ENCODE measurements at places on chromosomes 7 and 10.
A peak's percentile ranks its signal among the peaks of the same experiment; 100 is the strongest.

GRCh38 chr7:117061751-117062150, 108.5 kb downstream of the ST7 start:
- no peak for DNase-seq

- no peak for DNase-seq
Measured at GRCh38 chr7:1985042-1985441, 247.7 kb downstream of the MAD1L1 start.

DNA sequence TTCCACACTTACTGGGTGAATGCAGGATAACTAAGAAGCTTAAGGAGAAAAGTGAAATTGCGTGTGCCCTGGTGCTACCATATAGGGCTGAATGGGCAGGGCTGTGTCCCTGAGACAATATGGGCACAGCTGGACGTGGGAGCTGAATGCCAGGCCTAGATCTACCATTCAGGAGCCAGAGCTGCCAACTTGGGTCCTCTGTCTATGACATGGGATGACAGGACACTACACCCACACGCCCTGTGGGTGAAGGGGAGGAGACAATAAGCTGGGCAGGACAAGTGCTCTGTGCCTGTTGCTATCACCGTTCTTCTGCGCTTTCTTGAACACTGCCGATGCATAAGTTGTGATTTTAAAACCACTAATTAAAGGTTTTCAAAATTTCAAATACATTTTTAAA, 293.9 kb downstream of the TNS3 start:
- no peak for DNase-seq

- DNase-seq: no peak
Measured at GRCh38 chr7:67512481-67512880, 515.8 kb downstream of the TYW1 start.

- DNase-seq: no peak
Measured at GRCh38 chr10:73998929-73999691, 1.2 kb downstream of the VCL start.

DNA sequence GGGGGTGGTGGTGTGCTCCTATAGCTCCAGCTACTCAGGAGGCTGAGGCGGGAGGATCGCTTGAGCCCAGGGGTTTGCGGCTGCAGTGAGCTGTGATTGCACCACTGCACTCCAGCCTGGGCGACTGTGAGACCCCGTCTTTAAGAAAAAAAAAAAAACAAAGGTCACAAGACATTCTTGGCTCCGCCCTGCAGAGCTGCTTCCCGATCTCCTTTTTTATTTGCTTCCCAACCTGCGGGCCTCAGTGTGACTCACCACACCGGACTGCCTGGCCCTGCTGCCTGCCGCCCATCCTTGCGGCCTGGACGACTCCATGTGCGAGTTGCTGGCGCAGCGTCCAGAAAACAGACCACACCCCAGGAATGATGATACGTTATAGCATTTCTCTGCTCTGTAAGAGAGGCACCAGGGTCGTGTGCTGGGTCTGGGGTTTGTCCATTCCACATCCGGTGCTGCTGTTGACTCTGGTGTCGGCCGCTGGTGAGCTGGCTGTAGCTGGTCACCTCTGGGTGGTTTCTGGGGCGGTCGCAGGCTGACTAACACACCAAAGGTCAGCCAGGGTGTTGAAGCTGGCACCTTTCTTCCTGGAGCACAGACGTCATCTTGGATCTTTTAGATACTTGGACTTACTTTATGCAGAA, 123.6 kb downstream of the TCF7L2 start:
- no peak for DNase-seq

GRCh38 chr10:66353422-66353821, 572.4 kb upstream of the LRRTM3 start:
- no peak for DNase-seq

- DNase-seq: no peak
Measured at GRCh38 chr7:42156291-42156865, 80.6 kb downstream of the GLI3 start.

DNA sequence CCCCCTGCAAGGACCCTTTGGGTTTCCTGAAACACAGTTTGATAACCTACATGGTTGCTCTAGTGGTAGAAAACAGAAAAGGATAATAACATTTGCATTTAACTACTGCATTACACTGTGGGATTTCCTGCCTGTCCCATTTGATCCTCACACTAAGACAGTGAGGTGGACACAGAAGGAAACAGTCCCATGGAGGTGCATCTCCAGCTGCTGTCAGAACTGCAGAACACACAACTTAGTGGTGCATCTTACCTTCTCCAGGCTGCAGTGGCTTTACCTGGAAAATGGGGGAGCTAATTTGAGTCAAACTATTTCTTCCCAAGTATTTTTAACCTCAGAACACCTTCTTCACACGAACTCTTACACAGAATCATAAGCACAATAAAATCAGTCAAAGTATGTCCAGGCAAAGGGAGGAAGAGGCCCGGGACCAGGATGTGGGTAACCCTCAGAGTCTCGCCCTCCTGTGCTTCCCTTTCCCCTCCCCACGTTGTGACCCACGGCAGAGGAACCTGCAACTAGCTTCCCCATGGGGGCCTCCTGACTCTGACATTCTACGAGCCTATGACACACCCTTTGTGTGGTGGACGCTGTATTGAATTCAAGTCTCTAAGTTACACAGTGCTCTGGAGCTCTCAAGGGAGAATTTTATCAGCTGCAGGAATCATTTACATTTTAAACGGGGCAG, 33.7 kb downstream of the SCRN1 start:
- DNase-seq: no peak

DNA sequence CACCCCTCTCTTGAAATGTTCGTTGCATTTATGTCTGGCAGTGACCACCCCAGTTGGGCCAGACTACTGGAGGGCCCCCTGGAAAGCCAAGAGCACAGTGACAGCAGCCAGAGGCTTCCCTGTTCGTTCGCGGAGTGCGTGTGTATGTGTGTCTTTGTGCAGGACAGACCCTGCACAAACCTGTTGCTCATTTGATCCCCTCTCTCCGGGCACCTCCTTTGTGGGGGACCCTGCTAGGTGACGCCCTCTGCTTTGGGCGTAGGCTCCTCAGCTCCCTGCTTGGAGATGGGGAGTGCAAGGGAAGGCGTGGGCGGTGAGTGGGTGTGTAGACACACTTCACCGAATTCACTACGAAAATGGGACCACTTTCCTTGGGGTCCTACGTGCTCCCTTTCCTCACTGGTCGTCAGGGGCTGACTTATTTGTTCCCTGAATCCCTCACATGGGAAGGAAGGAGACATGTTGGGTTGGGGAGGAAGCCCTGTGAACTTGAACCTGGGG, 38.7 kb downstream of the AGAP3 start:
- no peak for DNase-seq

DNA sequence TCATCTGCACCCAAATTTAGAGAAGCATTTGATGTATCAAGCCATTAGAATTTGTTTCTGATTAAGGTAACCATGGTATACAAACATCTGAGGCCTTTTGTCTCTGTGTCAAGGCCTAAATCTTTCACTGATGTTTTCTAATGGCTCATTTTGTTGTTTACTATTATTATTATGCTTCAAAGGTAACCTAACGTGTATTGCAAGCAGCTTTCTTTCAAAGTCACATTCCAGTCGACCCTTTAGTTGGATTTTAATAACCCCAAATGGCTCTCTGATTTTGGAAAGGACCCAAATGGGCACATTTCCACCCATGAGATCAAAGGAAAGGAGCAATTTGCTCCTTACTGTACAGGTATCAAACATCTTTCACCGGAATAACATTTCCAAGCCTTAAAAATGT, 46.7 kb upstream of the WNT16 start:
- no peak for DNase-seq

DNA sequence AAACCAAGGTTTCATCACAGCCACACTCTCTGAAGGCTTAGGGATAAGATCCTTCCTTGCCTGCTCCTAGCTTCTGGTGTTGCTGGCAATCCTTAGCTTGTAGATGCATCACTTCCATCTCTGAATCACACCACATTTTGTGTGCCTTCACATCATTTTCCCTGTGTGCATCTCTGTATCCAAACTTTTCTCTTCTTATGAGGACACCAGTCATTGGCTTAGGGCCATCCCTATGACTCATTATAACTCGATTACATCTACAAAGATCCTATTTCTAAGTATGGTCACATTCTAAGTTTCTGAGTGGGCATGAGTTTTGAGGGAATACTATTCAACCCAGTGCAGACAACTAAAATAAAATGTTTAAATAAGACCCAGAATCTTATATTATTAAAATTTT, 121.7 kb downstream of the C7orf25 start:
- DNase-seq: no peak

GRCh38 chr10:132446661-132447445, 49.9 kb downstream of the PWWP2B start:
- peak; percentile 58 for DNase-seq

GRCh38 chr7:95921543-95921942, 149.2 kb downstream of the DYNC1I1 start:
- DNase-seq: no peak

- no peak for DNase-seq
Measured at GRCh38 chr7:83799333-83799732, 150.4 kb upstream of the SEMA3E start.

- no peak for DNase-seq
Measured at GRCh38 chr10:79159785-79160184, 91.0 kb downstream of the ZMIZ1 start.

GRCh38 chr10:21039721-21040120, 142.6 kb upstream of the NEBL start:
- DNase-seq: no peak

GRCh38 chr7:26918241-26918640, 53.9 kb upstream of the SKAP2 start:
- DNase-seq: no peak

- DNase-seq: no peak
Measured at GRCh38 chr7:101535351-101535751, 93.7 kb downstream of the MYL10 start.

GRCh38 chr10:114821293-114821914, at the start of gene FHIP2A:
Gene FHIP2A (plus strand): TSS chr10:114821780. CDS start chr10:114822079, 299 bp downstream.
- DNase-seq: peak; percentile 93

DNA sequence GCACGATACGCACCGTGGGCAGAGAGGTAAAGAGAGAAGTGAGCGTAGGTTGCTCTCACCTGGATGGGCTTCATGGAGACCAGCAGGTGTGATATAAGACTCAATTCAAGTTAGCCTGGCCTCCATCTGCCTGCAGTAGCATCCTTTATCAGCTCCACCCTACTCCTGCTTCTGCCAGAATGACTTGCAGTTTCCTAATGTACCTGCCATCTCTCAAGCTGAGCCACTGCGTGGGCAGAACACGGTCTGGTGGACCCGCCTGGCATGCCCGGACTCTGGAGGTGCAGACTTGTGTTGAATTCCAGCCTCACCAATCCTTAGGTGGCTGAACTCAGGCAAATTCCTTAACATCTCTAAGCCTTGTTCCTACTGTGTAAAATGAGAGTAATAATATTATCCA, 64.3 kb downstream of the STEAP1B start:
- DNase-seq: no peak

- no peak for DNase-seq
Measured at GRCh38 chr10:35339942-35340341, 3.6 kb downstream of the CCNY start.

DNA sequence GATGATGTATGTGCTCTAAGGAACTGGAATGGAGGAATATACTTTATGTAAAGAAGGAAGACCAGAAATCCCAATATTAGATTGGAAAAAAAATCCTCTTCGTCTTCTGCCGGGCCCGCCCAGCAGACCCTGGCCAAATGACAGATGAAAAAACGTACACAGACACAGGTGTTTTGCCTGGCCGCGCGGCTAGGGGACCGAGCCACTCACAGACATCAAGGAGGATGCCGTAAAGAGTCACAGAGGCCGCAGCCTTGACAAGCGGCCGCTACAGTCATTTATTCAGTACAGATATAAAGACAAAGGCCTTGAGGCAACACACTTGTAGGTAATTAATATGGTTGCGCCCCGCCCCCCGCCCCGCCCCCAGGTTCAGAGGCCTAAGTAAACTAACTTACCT, 594.1 kb downstream of the GRM8 start:
- DNase-seq: no peak
